ENCODE measurements at places on chromosomes 7 and 10.
A peak's percentile ranks its signal among the peaks of the same experiment; 100 is the strongest.

DNA sequence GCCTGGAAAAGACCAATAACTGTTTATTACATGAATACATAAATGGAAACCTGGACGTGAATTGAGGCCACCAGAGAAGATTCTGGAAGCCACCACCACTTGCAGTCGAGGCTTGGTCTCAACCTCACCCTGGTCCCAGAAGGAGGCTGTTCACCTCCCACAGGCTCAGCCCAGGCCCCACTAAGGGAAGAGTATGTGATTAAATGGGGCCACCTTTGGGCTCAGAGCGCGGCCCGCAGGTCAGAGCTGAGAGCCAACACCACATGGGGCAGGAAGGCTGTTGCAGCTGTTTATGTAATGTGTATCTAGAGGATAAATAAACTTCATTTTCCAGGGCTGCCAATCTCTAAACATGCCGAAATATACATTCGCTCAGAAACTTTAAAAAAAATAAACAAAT is 17.6 kb upstream of the FGFR2 start:
- no peak for DNase-seq

- no peak for DNase-seq
Observed at GRCh38 chr10:95264227-95265051, 26.4 kb downstream of the PDLIM1 start.

- DNase-seq, result no peak
Observed at GRCh38 chr10:6516929-6517284, 63.2 kb downstream of the PRKCQ start.

DNA sequence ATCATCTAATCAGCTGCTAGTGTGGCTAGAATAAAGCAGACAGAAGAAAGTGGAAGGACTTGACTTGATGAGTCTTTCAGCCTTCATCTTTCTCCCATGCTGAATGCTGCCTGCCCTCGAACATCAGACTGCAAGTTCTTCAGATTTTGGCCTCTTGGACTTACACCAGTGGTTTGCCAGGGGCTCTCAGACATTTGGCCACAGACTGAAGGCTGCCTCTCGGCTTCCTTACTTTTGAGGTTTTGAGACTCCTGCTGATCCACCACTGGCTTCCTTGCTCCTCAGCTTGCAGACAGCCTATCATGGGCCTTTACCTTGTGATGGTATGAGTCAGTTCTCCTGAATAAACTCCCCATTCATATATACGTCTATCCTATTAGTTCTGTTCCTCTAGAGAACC is 26.0 kb downstream of the PLPP4 start:
- no peak for DNase-seq

DNA sequence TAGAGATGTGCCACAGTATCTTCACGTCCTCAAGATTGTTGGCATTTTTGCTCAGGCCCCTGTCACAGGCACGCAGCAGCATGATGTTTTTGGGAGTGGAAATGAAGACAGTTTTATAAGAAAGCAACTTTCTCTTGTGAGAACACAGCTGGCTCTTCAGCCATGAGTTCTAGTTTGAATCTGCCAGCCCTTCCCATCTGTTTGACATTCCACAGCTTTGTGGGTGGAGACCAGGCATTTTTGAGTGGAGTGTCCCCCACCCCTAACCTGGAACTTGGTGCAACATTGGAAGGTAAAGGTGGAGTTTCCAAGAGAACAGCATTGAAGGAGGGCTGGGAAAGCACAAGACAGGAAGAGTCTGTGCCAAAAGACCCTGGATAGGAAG is 253.1 kb upstream of the IGFBP3 start:
- DNase-seq, result no peak

GRCh38 chr10:100254191-100254590 is 13.2 kb downstream of the CWF19L1 start:
- DNase-seq, result no peak

GRCh38 chr7:3461923-3462322 is 160.9 kb downstream of the SDK1 start:
- no peak for DNase-seq

- DNase-seq, result no peak
Observed at GRCh38 chr7:129256221-129256620, 31.4 kb downstream of the AHCYL2 start.

DNA sequence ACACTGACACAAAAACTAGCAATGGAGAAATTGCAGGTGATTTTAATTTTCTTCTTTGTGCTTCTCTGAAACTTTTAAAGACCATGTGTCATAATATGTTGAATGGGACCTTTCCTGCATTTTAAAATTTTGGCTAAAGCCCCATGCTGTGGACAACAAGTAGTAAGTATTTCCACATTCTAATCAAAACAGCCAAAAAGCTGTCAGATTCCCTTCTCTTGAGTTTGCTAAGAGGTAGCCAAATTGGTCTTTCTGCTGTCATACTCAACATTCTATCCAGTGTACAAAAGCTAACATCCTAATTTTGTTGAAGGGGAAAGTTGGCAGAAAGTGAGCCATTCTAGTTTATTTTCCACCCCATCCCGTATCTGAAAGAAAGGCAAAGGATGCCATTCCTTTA is 447.6 kb downstream of the TFEC start:
- DNase-seq, result no peak

- DNase-seq, result peak; percentile 24
Observed at GRCh38 chr10:108775911-108776475, 1147.3 kb downstream of the XPNPEP1 start.

DNA sequence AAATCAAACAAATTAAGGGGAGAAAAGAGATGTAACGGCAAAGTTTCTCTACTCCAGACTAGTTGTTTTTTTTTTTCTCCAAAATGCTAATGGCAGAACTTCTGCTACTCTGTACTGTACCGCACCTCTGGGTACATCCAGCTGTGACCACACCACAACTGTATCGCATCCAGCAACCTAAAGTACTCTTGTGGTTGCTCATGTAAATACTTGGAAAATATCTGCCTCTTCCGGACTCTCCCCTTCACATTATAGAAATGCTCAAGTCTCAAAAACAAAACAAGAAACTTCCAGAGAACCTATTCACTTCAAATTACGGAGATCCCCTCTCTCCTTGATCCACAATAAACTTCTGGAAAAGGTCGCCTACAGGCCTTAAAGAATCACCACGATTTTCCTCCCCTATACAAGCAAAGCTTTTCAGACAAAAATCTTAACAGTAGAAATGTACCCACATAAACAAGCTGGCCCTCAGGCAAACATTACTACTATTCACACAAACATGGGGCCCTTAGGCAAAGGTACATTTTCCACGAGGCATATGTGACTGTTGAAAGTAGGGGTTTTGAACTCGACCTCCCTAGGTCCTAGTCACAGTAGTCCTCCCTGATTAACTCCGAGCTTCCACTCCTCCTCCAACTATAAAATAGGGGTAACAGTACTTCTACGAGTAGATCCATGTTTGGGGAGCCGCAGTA is 222.9 kb upstream of the MKLN1 start:
- peak; percentile 58 for DNase-seq

GRCh38 chr7:6023974-6024435 is 7.2 kb upstream of the ANKRD61 start:
- DNase-seq, result no peak

GRCh38 chr10:100506596-100507356 is 12.9 kb downstream of the SEC31B start:
- peak; percentile 90 for DNase-seq

GRCh38 chr7:81159402-81159801 is 240.6 kb upstream of the SEMA3C start:
- DNase-seq, result peak; percentile 44

DNA sequence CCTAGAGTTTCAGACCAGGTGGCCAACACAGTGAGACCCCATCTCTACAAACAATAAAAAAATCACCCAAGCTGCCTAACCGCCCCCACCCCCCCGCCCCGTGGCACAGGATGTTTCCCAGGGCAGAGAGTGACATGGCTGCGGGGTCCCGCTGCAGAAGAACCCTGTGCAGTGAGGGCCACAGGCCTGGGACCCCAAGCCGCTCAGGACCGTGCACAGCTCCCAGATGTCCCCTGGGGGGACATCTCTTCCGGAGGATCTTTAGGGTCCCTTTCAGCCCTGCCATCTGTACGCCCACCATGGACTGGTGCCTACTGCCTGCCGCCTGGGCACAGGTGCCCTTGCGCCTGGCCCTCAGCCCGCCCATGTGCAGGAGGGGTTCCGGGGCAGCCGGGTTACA is 373.6 kb downstream of the DNAJB6 start:
- DNase-seq, result no peak

GRCh38 chr10:76089556-76090180 is 658.2 kb downstream of the LRMDA start:
- DNase-seq, result no peak

DNA sequence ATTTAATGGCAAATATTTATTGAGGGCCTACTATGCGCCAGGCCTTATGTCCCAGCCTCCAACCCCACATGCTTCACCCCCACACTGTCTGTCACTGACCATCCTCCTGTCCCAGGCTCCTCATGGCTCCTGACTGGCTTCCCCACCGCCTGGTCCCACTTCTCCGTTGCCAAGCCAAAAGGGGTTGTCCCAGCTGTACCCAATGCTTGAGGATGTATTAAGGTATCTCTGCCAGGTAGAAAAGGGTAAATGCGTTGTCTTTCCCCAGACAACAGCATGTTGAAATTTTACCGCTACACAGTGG is 168.8 kb upstream of the FRMD4A start:
- DNase-seq, result no peak

GRCh38 chr7:112572669-112573301 is 92.0 kb downstream of the LSMEM1 start:
- no peak for DNase-seq

DNA sequence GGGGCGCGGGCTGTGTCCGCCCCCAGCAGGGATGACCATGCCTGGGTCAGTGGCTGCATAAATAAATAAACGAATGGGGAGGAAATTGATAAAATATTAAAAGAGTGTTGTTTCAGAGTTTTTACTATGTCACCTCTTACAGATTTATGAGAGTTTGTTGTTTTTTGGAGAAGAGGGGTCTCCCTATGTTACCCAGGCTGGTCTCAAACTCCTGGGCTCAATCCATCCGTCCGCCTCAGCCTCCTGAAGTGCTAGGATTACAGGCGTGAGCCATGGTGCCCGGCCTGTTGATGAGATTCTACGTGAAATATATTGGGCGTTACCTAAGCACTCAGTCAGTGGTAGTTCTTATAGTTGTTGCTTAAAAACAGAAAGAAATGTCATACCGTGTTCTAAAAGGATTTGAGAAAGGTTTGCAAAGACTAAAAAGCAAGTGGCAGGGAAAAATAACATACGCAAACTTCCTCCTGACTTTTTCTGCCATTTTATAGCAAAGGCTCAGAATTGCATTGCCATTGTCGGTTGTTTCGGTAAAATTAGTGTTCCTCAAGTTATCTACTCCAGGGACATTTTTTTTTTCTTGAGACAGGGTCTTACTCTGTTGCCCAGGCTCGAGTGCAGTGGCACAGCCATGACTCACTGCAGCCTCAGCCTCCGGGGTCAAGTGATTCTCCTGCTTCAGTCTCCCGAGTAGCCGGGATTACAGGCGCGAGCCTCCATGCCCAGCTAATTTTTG is 39.5 kb upstream of the FOXK1 start:
- DNase-seq, result peak; percentile 62

DNA sequence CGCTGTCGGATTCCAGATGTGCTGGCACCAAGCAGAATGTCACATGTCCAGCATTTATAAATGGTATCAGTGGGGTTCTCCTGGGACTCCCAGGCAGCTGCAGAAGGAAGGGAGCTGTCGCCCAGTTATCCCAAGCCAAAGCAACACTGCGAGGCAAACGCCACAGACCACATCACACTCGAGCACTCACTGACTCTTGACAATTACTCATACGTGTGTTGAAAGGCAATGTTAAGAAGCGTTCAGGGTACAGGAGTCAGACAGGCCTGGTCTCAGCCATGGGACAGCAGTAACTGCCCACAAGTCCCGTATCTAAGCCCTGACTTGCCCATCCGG is 113.4 kb downstream of the DIP2C start:
- DNase-seq, result peak; percentile 84

- no peak for DNase-seq
Observed at GRCh38 chr7:8147760-8148463, 114.1 kb downstream of the ICA1 start.

GRCh38 chr7:156545979-156546378 is 94.6 kb upstream of the RNF32 start:
- no peak for DNase-seq

- no peak for DNase-seq
Observed at GRCh38 chr7:2737771-2738540, 50.0 kb downstream of the AMZ1 start.

DNA sequence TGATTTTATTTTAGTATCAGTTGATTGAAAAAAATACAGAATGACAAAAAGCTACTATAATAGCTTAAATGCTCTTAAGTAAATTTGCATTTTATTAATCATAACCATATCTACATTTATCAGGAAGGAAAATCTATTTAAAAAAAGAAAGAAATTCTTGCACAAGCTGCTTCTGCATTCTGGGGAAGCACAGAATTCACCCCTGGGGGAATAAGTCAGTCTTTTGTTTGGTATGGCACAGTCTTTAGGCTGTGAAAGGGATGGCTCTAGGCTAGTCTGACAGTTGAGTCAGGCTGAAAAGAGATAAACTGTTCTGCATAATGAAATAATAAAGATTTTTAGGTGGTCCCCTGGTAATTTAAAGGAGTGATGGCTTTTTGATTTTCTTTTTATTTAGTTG is 37.9 kb downstream of the HTR7 start:
- DNase-seq, result no peak

DNA sequence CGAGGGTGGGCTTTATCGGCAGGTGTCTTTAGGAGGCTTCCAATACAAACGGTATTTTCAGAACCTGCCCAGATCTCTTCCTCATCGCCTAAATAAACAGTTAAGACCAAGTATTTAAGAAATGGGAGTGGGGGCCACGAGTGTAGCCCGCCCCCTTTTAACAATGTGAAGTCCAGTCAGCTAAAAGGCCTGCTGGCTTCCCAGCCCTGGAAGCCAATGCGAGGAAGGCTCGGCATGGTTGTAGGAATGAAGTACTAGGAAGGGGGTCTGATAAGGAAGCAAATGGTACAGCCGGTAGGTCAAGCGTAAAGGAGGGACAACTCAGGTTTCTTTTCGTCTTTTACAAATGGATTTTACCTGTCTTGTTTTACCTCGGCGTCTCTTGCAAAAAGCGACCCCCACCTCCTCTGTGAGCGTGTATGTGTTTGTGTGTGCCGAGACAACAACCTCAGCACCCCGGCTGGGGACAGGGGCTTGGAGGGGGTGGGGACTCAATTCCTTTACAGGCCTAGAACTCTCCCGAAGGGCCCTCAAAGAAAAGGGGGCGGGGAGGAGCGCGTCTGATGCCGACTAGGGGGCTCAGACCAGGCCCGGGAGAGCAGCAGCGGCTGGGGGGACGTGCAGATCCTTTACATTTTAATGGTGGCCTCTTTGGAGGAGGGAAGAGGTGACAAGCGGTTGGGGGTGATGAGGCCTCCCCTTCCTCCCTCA is 147.6 kb downstream of the GPR85 start:
- DNase-seq, result peak; percentile 70

DNA sequence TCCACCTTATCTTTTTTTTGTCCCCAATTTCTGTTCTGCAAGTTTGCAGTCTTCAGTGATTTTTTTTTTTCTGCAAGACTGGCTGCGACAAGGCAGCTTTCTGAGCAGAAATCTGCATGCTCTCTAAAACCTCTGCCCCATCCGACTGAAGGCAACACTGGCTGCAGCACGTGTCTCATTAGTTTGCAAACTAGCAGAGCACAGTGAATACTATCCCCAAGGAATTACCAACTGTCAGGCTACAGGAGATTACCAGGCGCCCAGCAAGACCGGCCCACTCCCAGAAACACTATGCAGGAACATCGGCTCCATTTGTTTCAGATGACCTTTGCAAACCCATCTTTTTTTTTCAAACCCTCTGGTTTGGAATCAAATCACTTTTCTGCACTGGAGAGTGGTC is 538.8 kb downstream of the SORCS1 start:
- no peak for DNase-seq

GRCh38 chr7:138549082-138549481 is 89.0 kb downstream of the TRIM24 start:
- DNase-seq, result no peak

Data from GM23248 (cell line).